ENCODE measurements at places on chromosomes 1 and 21.
A peak's percentile ranks its signal among the peaks of the same experiment; 100 is the strongest.

DNA sequence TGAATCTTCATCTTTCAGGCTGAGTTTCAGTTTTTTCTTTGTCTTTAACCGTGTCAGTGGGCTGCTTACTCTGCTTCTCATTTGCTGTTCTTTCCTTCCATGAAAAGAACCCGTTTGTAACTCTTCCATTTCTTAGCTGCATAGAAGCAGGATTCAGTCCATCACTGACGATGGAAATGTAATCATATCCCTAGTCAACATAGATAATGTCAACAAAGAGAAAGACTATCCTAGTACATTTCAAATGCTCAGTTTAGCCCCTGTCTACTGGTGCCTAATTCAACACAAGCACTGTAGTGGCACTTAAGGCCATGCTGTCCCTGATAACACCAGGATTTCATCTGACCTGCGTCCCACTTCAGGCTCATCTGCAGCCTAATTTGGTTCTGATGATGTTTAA lies 376 bp downstream of the GBP1 start:
- no peak for DNase-seq

DNA sequence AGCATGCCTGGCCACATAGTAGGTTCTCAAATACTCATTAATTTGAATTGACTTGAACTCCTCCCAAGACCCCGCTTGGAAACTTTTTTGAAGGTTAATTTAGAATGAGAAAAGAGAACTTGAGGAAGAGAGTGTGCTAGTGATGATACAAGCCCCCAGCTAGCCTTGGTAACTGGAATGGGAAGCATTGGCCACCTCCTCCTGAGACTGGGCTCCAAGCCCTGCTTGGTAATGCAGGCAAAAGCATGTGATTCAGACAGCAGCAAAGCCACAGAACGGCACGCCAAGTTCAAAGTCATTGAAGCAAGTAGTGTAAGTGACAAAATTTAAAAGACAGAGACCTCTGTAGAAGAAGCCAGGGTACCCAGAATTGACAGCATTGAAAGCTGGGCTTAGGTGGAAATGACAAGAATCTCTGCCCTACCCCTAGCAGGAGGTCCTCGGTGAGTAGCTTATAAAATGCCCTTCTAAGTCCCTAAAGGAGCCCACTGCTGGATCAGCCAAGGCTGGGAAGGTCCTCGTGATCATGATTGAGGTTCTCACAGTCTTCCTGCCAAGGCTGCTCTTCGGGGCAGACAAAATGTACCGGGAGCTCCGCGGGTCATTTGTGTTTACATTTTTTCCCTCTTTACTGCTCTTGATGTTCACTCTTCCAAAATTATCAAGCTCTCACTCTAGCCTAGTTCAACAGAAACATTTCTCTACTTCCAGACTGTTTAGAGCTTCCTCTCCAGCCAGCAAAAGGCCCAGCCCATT lies 99.4 kb downstream of the TSEN15 start:
- DNase-seq, result no peak

GRCh38 chr1:21520899-21521716 lies 11.9 kb downstream of the ALPL start:
- DNase-seq, result no peak

- no peak for DNase-seq
Measured at GRCh38 chr1:71413441-71414175, 332.8 kb upstream of the ZRANB2 start.

DNA sequence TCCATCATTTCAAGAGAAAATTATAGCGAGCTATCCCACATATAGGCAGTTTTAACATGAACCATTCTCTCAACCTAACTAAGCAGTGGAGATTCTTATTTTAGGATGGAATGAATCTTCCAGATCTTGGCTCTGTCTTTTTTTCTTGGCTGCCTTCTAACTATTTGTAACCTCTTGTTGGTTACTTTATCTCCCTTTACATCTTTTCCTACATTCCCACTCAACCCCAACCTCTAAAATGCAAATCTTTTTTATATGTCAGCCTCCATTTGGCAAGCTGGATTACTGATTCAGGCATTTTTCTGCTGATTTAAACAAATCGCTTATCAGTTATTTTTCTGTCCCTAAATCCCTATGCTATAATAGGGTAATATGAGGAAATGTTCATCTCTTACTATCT lies 46.9 kb upstream of the LHX8 start:
- DNase-seq, result no peak

DNA sequence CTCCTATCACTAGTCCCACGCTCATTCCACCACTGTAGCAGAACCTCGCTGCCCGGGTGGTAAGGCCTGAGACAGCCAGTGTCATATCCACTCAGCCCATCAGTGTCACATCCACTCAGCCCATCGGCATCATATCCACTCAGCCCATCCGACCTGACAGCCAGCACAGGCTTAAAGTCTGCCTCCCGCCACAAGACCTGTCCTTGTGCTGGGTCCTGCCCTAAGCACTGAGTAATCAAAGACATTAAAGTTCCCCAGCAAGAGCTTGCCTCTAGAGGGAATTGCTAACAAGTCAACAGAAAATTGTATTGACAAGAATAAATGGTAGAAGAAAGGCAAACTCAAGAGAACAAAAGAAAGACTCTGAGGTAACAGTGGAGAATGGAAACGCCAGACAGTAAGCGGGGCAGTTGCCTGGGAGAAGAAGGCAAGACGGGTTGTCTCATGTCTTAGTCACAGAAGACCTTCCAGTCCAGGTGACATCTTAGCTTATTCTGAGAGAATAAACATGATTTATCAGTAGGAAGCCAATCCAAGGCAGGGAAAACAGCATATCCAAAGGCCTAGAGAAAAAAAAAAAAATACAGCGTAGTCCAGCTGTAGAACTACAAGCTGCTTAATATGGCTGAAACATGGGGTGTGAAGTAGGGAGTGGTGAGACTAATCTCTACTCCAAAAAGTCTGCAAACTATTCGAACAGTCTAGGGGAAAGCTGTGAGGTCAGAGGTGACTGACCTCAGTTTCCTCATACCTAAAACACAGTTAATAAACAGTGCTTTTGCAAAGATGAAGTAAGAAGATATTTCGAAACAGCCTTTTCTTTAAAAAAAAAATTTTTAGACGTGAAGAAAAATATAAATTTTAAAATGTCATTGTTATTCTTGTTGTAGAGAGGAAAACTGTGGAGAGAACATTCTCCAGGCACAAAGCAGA lies 1.1 kb downstream of the ITLN1 start:
- DNase-seq, result no peak

- no peak for DNase-seq
Measured at GRCh38 chr1:238581332-238581731, 690.6 kb upstream of the ZP4 start.

DNA sequence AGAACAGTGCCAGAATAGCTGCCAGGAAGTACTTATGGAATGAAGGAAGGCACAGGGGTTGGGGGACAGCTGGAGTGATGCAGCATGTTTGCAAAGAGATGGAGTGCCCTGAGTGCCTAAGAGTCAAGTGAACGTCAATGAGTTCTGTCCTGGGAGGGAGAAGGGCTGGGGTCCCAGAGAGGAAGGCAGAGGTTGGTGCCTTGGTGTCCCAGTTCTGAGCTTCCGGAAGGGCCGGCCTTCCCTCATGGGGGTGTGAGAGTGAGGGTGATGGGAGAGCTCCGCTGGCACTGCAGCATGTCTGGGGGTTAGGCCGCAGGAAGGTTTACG lies 17.6 kb downstream of the NES start:
- DNase-seq, result no peak

DNA sequence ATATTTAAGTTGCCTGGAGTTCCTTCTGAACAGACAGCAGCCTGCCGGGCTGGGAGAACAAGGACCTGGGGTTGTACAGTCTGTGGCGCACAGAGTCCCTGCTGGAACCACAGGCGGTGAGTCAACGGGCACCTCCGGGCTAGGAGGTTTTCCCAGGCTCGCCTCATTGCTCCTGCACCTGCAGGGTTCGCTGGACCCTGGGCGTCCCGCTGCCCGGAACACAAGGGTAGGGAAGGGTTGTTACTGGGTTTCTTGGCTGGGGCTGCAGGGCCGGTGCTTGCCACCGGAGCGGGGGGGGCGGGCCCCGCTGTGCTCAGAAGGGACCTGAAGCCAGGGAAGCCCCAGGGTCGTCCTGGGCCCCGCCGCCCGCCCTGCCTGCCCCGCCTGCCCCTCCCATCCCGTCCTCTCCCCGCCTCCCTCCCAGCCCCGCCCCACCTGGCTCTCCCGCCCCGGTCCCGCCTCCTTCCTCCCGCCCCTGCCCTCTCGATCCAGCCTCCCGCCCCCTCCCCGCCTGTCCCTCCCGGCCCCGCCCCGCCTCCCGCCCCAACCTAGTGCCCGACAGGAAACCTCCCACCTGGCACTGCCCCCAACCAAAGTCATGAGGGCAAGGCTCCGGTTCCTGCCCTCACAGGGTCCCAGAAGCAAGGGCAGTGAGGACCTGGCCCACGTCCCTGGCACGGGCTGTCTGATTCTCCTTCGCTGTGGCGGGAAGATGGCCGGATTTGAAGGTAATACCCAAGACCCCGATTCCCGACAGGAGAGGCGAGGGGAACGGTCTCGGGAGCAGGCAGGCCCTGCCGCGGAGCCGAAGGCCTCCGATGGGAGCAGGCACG lies 6.8 kb downstream of the JMJD4 start:
- peak; percentile 66 for DNase-seq

- no peak for DNase-seq
Measured at GRCh38 chr1:199405634-199406196, 621.8 kb upstream of the NR5A2 start.

- no peak for DNase-seq
Measured at GRCh38 chr21:34886240-34887104, 162.6 kb downstream of the RUNX1 start.

GRCh38 chr1:66283622-66284041 lies 250.3 kb upstream of the SGIP1 start:
- no peak for DNase-seq

- no peak for DNase-seq
Measured at GRCh38 chr1:227707846-227708245, 27.3 kb downstream of the JMJD4 start.

GRCh38 chr1:210741564-210741963 lies 392.4 kb downstream of the KCNH1 start:
- DNase-seq, result no peak

DNA sequence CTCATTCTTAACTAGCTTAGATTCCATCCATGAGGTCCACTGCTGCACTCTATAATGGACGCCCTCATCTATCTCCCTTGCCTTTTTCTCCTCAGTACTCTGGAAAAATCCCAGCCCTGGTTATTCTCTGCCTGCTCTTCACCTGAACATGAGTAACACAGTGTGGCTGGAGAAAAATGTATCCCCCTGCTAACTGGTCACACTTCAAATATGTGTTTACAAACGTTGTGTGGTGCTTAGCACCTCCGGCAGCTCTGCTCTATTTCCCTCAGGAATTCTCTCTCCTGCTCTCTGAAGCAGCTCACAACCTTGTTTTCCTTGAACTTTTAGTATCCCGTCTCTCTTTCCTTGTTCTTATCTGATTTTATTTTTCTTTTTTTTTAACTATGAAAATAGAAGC lies 4.1 kb downstream of the SCCPDH start:
- DNase-seq, result no peak

DNA sequence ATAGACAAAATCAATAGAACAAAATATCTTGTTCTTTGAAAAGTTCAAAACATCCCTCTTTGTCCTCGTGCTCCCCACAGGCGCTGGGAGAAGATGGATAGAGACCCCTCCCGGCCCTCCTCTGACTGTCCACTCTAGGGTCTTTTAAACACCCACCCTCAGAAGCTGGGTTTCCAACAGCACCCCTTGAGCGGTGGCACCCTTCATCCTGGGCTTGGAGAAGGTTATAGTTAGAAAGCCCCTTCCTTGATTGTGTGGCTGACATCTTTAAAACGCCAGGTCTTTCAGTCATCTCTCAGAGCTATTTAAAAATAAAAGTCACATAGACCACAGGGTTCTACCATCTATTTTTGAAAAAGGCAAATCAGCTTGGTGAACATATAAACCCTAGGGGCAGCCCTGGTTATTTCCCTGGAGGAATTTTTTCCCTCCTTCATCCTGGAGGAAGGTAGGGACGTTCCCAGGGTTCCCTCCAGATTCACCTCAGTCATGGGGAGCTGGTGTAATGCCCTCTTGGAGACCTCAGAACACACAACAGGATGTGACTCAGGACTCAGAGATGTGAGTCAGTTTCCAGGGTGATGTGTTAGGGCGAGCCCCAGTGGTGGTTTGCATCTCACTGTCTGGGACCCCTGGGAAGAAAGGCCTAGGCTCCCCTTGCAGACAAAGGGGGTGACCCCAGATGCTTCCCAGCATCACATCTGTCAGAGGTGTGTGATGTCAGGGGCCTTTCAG lies 138.5 kb downstream of the CLIC6 start:
- no peak for DNase-seq

GRCh38 chr1:51648180-51649109 lies 31.6 kb downstream of the OSBPL9 start:
- no peak for DNase-seq

GRCh38 chr21:27586326-27586725 lies 619.4 kb upstream of the ADAMTS5 start:
- DNase-seq, result no peak

DNA sequence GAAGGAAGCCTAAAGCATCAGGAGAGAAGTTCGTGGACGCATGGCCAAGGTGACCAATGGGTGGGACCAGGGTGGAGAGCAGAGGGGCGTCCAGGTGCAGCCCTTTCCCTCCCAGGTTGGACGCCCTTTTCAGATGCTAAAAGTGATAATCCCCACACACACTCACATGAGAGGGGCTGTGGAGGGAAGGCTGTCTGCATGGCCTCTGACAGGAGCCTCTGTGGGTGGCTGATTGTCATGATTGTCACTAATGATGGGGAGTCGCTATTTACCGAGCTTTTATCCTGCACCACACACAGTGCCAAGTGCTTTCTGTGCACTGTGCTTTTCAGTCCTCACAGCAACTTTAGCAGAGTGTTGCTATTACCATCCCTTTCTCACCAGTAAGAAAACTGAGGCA lies 27.1 kb upstream of the C1QA start:
- DNase-seq, result no peak

GRCh38 chr1:38026592-38027200 lies 14.2 kb downstream of the UTP11 start:
- DNase-seq, result no peak

DNA sequence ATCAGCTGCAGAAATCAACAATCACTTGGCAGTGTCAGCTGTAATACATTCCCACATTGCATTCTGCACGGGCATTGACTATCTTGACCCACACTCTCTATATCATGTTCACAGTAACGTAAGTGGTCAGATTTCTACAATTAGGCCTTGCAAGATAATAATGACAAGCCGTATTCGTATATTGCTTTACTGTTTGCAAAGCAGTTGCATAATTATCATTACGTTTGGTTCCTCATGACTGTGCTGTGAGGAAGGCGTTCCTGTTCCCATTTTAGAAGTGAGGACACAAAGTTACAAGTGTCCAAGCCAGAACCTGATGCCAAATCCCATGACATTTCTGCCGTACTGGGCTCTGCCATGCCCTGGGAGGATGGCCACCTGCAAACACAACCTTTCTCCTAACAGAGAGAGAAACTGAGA lies 53.5 kb upstream of the TARBP1 start:
- DNase-seq, result no peak

DNA sequence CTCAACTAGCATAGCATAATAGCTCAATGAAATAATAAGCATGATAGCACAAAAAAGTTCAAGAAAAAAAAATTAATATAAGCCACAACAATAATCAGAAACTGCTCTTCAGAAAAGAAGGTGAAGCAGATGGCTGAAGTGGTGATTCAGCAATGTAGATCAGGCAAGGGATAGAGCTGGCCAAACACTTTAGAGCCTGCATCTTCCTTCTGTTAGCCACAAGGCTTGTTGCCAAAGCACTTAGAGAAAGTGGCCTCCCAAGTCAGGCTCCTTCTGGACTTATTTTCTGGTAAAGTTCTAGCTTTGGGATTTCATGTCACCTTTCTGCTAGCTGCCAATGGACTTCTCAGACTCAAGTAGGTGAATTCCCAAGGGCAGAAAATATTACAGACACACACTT lies 60.3 kb upstream of the C1orf87 start:
- DNase-seq, result no peak

Data from GM18507 (cell line).